ENCODE measurements at places on chromosomes 7 and 10. TPM values are rescaled to one million over a fixed set of nuclear protein-coding genes. Genes with fewer than 3 reads are reported as not detected.

The AKR1C4 gene
- not detected for total RNA-seq

The TRIM50 gene
- total RNA-seq: not detected

The TAS2R16 gene
- total RNA-seq: not detected

The KCND2 gene
- not detected for total RNA-seq

The C1GALT1 gene
- total RNA-seq: 45.9 TPM

The ZNF853 gene
- 1.3 TPM for total RNA-seq

The DCLRE1C gene
- 29.2 TPM for total RNA-seq

The TMEM140 gene
- 27.5 TPM for total RNA-seq

The ZEB1 gene
- total RNA-seq: 48.9 TPM

The CTBP2 gene
- 0.61 TPM for total RNA-seq

The SPDYE6 gene
- total RNA-seq: not detected

The PKD2L1 gene
- not detected for total RNA-seq

The SH2B2 gene
- 1.3 TPM for total RNA-seq

The DEPP1 gene
- 0.37 TPM for total RNA-seq

The STEAP1B gene
- total RNA-seq: 0.37 TPM

The HIBADH gene
- 13.1 TPM for total RNA-seq

The KIFBP gene
- total RNA-seq: 16.0 TPM

The SP8 gene
- not detected for total RNA-seq

The SMNDC1 gene
- total RNA-seq: 40.9 TPM

The IFT22 gene
- total RNA-seq: 4.8 TPM

The GSTO2 gene
- total RNA-seq: 0.96 TPM

The CRYGN gene
- not detected for total RNA-seq

The FAM25A gene
- not detected for total RNA-seq

The LAMB1 gene
- not detected for total RNA-seq

The PVRIG gene
- total RNA-seq: 63.2 TPM

The CALCR gene
- not detected for total RNA-seq

The TBX20 gene
- 0.14 TPM for total RNA-seq

The TPST1 gene
- 1.1 TPM for total RNA-seq

The MOGAT3 gene
- total RNA-seq: not detected

The SMKR1 gene
- 5.3 TPM for total RNA-seq

The OR6V1 gene
- total RNA-seq: not detected

The CCDC172 gene
- total RNA-seq: not detected

The FAM221A gene
- total RNA-seq: 6.1 TPM

The PTF1A gene
- total RNA-seq: not detected

The CTNNA3 gene
- total RNA-seq: not detected

The MACROH2A2 gene
- total RNA-seq: 6.3 TPM

The PRR15 gene
- not detected for total RNA-seq

The INSYN2A gene
- not detected for total RNA-seq

The MACC1 gene
- 1.5 TPM for total RNA-seq

The TEX47 gene
- total RNA-seq: not detected

The PIP gene
- total RNA-seq: not detected

The TSPAN33 gene
- 6.1 TPM for total RNA-seq

The CALN1 gene
- total RNA-seq: not detected

The DLD gene
- 78.2 TPM for total RNA-seq

The CAMK2G gene
- 49.2 TPM for total RNA-seq

The PRKG1 gene
- total RNA-seq: not detected

Data from activated CD8-positive, alpha-beta memory T cell treated with anti-CD3 and anti-CD28 coated beads, Interleukin-2, amount 10 ng/mL, durations not matched to agents 7 days and 5 days (primary cell).